ENCODE measurements at places on chromosomes 5 and 9.

- DNase-seq = no peak
These were observed 27.9 kb upstream of the ITGA2 start for GRCh38 chr5:52961274-52961681.

DNA sequence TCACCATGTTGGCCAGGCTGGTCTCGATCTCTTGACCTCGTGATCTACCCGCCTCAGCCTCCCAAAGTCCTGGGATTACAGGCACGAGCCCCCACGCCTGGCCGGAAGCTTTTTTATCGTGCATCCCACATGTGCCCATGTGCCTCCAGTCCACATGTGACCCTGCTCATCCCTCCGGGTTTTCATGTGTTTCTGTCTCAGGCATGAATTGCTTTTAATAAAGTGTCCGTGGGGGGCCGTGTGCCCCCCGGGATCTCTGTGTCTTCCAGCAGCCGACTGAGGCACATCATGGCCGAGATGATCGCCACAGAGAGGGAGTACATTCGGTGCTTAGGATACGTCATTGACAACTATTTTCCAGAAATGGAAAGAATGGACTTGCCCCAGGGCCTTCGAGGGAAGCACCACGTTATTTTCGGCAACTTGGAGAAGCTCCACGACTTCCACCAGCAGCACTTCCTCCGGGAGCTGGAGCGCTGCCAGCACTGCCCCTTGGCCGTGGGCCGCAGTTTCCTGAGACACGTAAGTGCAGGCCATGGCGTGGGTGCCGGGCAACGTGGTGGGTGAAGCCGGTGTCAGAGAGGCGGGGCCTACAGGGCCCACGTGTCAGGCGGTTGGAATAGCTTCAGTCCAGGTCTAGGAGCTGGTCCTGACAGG, 22.1 kb upstream of the LRRC14B start:
- no peak for DNase-seq

DNA sequence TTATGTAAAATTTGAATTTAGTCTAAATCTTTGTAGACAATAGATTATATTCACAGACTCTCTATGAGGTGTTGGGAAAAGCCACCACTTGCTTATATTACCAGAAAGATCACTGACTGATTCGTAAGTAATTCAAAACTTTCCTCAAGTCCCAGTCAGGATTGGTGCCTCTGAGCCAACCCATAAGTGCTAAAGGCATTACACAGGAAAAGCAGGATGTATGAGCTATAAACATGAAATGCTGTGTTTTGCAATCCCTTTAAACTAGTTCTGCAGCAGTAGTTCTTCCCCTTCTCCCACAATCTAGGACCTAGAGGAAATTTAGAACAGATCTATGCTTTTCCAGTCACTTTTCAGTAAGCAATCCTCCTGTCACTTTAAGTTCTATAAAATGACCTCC, 48.0 kb downstream of the SHLD3 start:
- DNase-seq = no peak

- DNase-seq = no peak
These were observed 2.7 kb downstream of the S1PR3 start for GRCh38 chr9:88993871-88994460.

GRCh38 chr5:143564417-143564816, 160.9 kb upstream of the NR3C1 start:
- no peak for DNase-seq

GRCh38 chr5:126365446-126366198, 57.6 kb upstream of the GRAMD2B start:
- DNase-seq = no peak

- DNase-seq = peak; percentile 57
These were observed 452.0 kb upstream of the ZNF608 start for GRCh38 chr5:125198270-125198974.

- DNase-seq = no peak
These were observed 19.1 kb downstream of the TRIM14 start for GRCh38 chr9:98099898-98100297.

DNA sequence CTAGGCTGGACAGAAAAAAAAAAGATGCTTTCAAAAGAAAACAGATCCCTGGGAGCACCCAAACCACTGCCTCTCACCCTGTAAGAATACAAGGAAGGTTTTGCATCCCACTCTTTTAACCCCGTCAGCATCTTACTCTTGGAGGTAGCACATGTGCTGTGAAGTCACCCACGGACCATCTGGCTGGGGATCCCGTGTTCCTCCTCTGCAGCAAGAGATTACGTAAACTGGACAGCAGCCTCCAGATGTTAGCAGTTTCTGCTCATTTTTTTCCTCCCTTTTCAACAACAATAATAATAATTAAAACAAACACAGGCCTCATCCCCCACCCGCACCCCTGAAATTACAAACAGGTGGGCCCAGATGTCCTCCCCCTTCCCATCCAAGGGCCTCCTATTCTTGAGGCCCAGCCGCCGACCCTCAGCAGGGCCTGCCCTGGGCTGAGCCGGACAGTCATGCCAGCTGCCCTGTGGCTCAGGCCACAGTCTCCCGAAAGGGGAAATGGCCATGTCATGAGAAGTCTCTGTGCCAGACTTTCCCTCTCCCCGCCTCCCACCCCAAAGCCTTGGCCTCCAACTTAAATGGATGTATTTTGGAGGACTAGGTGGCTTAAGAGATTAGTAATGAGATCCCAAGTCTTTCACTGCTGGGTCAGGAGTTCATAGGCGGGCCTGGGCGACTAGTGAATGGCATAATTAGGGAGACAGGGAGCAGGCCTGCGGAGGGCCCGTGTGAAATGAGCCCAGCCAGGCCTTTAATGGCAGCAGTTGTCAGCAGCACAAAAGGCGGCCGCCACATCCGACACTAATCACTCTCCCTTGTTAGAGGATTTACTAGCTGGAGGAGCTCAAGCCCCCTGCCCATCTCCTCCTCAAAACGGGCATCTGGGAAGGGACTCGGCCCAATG, 165.1 kb downstream of the PAPPA start:
- DNase-seq = peak; percentile 46

DNA sequence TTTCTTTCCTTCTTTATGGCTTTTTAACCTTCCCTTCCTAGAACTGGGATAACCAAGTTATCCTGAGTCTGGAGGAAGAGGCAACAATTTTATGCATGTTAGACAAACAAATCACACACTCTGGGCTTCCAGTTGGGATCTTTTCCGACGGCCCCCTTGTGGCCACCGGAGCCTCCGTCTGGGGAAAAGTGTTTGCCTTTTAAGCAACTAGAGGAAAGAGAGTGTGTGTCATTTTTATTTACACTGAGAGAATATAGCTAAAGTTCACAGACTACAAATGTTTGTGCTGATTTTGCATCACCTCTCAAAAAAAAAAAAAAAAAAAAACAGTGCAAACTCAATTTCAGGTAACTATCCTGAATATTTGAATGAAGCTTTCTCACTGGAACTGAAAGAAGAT, 126.2 kb downstream of the SEMA6A start:
- no peak for DNase-seq

DNA sequence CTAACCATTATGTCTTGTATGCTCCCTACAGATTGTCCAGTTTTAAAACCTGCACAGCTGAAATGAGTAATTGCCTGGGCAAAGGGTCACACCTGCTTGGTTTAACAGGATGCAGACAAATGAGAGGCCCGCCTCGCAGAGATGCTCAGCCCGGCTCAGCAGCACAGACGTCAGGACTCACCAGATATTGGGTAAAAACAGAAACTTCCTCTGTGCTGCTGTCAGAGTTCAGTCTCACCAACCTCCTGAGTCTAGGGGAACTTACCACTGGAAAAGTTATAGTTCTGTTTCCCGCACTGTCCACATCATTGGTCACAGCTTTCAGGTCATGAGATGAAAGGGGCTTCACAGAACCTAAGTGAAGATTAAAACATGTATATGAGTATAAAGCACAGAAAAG, 152.5 kb downstream of the ESM1 start:
- DNase-seq = peak; percentile 7

DNA sequence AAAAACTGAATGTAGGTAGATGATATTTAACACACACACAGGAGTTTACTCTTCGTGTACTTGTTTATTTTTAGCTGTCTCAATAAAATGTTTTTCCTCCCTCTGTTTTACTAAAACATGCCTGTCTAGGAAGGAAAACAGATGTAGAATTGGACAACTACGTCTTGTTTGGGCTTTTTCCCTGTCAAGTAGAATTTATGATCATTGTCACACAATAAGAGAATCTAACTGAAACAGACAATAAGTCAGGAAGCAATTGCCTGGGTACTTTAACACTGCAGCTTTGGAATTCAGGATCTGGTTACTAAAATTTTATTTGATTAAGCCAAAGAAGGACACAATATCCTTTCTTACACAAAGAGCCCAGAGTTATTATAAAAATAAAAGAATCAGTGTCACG, 164.2 kb downstream of the ZDHHC21 start:
- no peak for DNase-seq

- no peak for DNase-seq
These were observed 3.8 kb upstream of the FBXW11 start for GRCh38 chr5:172010278-172010677.

DNA sequence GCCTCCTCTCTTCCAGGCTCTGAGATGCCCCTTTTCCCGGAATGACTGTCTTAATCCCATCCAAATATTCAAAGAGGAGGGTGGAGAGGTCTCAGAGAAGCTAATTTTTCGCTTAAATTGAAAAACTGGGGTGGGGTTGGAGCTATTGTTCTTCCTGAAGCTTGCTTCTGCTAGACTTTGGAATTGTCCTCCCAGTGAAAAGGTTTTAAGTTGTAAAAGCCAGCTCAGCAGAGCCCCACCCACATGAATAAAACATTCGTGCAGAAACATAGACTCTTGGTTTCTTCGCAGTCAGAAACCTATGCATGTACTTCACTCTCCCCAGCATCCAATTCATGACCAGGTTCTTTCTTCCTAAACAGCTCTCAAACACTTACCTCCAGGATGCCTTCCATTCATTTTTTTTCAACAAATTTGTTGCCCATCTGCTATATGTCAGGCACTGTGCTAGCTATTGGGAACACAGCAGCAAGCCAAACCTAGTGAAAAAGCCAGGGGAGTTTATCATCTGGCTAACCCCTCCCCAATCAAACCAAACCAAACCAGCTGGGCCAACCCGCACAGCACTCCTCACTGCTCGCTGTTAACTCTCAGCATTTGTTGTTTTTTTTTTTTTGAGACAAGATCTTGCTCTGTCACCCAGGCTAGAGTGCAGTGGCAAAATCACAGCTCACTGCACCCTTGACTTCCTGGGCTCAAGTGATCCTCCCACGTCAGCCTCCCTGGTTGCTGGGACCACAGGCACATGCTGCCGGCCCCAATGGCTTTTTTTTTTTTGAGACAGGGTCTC, 37.9 kb upstream of the OCLN start:
- no peak for DNase-seq

DNA sequence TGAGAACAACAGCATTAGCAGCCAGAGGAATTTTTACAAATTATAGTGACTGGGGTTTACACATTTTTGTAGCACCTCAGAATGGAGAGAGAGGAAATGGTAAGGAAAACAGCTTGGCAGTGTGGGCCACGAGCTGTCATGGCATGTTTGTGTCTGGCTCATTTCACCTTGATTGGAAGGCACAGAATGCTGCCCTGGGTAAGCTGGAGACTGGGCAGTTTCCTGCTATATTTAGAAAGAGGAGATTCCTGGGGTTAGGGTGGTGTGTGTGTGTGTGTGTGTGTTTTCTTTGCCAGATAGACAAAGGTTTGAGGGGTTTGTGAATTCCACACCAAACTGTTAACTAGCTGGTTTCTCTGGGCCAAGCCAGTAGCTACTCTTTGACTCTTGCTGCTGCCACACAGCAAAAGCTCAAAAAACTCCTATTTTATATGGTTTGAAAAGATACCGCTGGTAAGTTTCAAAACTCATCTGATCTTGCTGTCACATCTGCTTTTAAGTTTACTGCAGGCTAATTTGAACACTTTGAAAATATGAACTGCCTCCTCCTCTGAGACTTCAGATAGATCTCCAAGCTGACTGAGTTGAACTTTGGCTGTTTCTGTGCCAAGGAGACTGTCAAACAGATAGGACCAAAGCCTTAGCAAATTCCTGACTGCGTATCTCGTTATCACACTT, 9.1 kb downstream of the ARHGAP26 start:
- DNase-seq = no peak

GRCh38 chr5:66440202-66440680, 156.0 kb upstream of the MAST4 start:
- DNase-seq = no peak

- DNase-seq = peak; percentile 61
These were observed at the start of gene FREM1 for GRCh38 chr9:14909961-14910805. Gene FREM1 (minus strand): TSS chr9:14910428. CDS start chr9:14868977, 41,451 bp downstream.

DNA sequence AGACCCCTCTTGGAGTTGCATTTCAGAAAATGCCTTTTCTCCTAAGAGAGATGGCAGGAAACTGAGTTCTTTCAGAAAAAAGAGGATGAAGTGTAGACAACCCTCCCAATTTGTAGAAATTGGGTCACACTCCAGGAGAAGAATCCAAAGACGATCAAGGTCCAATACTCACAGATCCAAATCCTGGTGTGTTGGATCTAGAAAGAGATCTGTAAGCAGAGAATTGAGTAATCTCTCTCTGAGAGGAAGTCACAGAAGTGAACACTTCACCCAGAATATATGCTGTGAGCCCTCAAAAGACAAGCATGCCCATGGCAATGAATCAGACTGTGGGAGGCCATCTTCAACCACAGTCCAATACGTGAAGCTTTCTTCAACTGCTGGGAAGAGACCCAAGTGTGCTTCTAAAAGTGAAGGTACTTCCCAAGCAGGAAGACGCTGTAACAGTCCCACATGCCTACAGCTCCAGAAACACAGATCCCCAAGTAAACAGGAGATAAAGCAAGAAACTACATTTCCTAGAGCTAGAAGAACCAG, 182.7 kb downstream of the SMC2 start:
- DNase-seq = no peak

- DNase-seq = no peak
These were observed 58.9 kb downstream of the AUH start for GRCh38 chr9:91302831-91303230.

DNA sequence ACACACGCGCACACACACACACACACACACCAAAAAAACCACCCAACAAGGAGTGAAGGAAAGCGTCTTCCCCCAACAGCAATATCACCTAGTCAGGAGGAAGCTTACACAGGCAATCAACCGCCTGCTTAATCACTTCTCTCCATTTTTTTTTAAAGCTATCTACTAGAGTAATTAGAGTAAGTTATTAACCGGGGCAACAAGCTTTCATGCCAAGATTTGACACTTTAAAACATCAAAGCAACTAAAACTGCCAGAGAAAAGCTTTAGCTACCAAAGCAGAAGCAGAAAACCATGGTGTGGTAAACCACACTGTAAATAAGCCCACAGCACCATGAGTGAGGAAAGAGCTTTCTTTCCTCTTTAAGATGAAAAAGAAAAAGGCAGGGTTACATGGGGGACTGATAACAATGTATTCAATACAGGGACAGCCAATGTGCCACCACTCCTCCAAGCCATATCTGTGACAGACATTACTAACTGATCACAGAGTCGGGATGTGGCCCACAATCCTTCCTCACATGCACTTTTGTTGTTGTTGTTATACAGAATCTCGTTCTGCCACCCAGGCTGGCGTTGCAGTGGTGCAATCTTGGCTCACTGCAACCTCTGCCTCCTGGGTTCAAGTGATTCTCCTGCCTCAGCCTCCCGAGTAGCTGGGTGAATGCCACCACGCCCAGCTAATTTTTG, 282.1 kb downstream of the CRB2 start:
- no peak for DNase-seq
